ENCODE measurements at places on chromosomes 7 and 10. TPM values are rescaled to one million over a fixed set of nuclear protein-coding genes. Genes with fewer than 3 reads are reported as not detected.

Gene TMEM229A
- not detected for total RNA-seq

- peak overlapping the region; percentile 46 for H3K4me3 ChIP-seq
- peaks cover 9% of the 10 kb centered on the region for H3K36me3 ChIP-seq
- H3K4me1 ChIP-seq = peaks cover 56% of the 10 kb centered on the region
- H3K27ac ChIP-seq = peak overlapping the region; percentile 65
- H3K27me3 ChIP-seq = no peaks in the 10 kb centered on the region
- no peak for DNase-seq
Measured at GRCh38 chr10:35341521-35341920, 5.2 kb downstream of the CCNY start.

DNA sequence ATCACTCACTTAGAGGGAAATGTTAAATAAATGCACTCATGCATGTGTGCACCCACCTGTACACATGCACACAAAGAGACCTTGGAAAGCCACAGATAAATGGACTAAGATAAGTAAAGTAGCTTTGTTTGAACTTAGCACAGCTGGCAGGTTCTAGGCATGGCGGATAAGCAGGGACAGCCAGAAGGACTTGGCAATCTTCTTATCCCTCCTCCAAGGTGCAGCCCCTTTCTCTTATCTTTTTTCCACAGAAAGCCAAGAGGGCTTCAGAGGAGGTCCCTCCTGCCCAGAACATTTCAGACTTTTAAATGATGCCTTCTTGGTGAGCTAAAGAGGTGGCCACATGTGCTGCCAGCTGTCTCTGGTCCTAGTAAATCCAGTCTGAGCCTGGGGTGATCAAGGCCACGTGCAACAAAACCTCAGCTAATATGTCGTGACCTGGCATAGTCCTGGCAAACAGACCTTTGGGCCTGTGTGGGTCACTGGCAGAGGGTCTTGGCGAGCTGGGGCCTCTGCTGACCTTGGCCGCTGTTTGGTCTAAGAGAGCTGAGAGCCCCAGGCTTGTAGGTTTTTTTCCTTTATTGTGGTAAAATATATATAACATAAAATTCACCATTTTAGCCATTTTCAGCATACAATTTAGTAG is 43.2 kb upstream of the SLC35B4 start:
- no peak overlapping the region for H3K4me3 ChIP-seq
- no peak for DNase-seq
- peaks cover 6% of the 10 kb centered on the region for H3K27me3 ChIP-seq
- no peaks in the 10 kb centered on the region for H3K36me3 ChIP-seq

- H3K27ac ChIP-seq = no peak overlapping the region
- H3K4me3 ChIP-seq = no peak overlapping the region
- no peaks in the 10 kb centered on the region for H3K36me3 ChIP-seq
- no peaks in the 10 kb centered on the region for H3K27me3 ChIP-seq
Measured at GRCh38 chr7:83996879-83997278, 197.7 kb downstream of the SEMA3A start.

GRCh38 chr10:118106426-118106825 is 59.7 kb upstream of the RAB11FIP2 start:
- H3K36me3 ChIP-seq = peaks cover 2% of the 10 kb centered on the region
- no peak overlapping the region for H3K27ac ChIP-seq
- H3K4me1 ChIP-seq = peaks cover 12% of the 10 kb centered on the region
- no peak for DNase-seq
- no peak overlapping the region for H3K4me3 ChIP-seq

Gene CCDC146
- 9.9 TPM for total RNA-seq

Gene CYP26C1
- not detected for total RNA-seq

GRCh38 chr10:112515852-112516251 is 68.8 kb downstream of the VTI1A start:
- H3K4me1 ChIP-seq = no peaks in the 10 kb centered on the region
- peaks cover 22% of the 10 kb centered on the region for H3K36me3 ChIP-seq
- H3K27ac ChIP-seq = no peak overlapping the region
- H3K4me3 ChIP-seq = no peak overlapping the region
- no peaks in the 10 kb centered on the region for H3K27me3 ChIP-seq

GRCh38 chr7:112206991-112207592 is 597 bp downstream of the ZNF277 start:
- H3K27me3 ChIP-seq = peaks cover 27% of the 10 kb centered on the region
- peaks cover 22% of the 10 kb centered on the region for H3K4me1 ChIP-seq
- H3K27ac ChIP-seq = peak overlapping the region; percentile 89
- DNase-seq = no peak
- peaks cover 1% of the 10 kb centered on the region for H3K36me3 ChIP-seq
- H3K4me3 ChIP-seq = peak overlapping the region; percentile 93

GRCh38 chr7:73891178-73891885 is 30.4 kb downstream of the TMEM270 start:
- peaks cover 7% of the 10 kb centered on the region for H3K4me1 ChIP-seq
- H3K36me3 ChIP-seq = no peaks in the 10 kb centered on the region
- H3K27ac ChIP-seq = peak overlapping the region; percentile 52
- DNase-seq = no peak

GRCh38 chr10:71797533-71798307 is 24.4 kb upstream of the VSIR start:
- H3K4me3 ChIP-seq = peak overlapping the region; percentile 56
- no peaks in the 10 kb centered on the region for H3K36me3 ChIP-seq

- peaks cover 7% of the 10 kb centered on the region for H3K27me3 ChIP-seq
- H3K36me3 ChIP-seq = no peaks in the 10 kb centered on the region
Measured at GRCh38 chr7:157090485-157091165, 48.1 kb upstream of the UBE3C start.

Gene HABP2
- total RNA-seq = not detected

- H3K27ac ChIP-seq = no peak overlapping the region
- DNase-seq = no peak
- peaks cover 9% of the 10 kb centered on the region for H3K4me1 ChIP-seq
- H3K4me3 ChIP-seq = peak overlapping the region; percentile 82
- H3K36me3 ChIP-seq = peaks cover 2% of the 10 kb centered on the region
Measured at GRCh38 chr7:30133736-30134610, 813 bp upstream of the MTURN start.

- no peak for DNase-seq
- peaks cover 19% of the 10 kb centered on the region for H3K36me3 ChIP-seq
Measured at GRCh38 chr10:98172073-98172472, 37.6 kb downstream of the R3HCC1L start.

Gene CCDC136
- 14.5 TPM for total RNA-seq

DNA sequence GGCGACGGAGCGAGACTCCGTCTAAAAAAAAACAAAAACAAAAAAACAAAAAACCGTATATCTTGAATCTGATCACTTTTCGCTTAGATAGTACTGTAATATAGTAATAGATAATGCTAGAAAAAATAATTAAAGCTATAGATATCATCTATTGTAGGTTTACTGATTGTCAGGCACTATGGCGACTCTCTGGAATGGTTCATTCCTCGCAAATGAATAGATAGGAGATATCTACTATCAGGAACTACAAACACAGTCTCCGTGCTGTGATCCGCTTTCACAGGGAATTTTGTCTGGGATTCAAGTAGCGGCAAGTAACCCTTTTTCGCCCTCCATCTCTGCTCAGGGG is 342 bp upstream of the MEIG1 start:
- H3K4me1 ChIP-seq = peaks cover 26% of the 10 kb centered on the region
- H3K27me3 ChIP-seq = no peaks in the 10 kb centered on the region
- no peak for DNase-seq
- H3K27ac ChIP-seq = peak overlapping the region; percentile 95

Gene PHYHIPL
- not detected for total RNA-seq

GRCh38 chr10:34824870-34825269 is 9.8 kb upstream of the PARD3 start:
- H3K36me3 ChIP-seq = no peaks in the 10 kb centered on the region
- no peaks in the 10 kb centered on the region for H3K4me1 ChIP-seq
- H3K27ac ChIP-seq = no peak overlapping the region
- H3K4me3 ChIP-seq = no peak overlapping the region
- DNase-seq = no peak

DNA sequence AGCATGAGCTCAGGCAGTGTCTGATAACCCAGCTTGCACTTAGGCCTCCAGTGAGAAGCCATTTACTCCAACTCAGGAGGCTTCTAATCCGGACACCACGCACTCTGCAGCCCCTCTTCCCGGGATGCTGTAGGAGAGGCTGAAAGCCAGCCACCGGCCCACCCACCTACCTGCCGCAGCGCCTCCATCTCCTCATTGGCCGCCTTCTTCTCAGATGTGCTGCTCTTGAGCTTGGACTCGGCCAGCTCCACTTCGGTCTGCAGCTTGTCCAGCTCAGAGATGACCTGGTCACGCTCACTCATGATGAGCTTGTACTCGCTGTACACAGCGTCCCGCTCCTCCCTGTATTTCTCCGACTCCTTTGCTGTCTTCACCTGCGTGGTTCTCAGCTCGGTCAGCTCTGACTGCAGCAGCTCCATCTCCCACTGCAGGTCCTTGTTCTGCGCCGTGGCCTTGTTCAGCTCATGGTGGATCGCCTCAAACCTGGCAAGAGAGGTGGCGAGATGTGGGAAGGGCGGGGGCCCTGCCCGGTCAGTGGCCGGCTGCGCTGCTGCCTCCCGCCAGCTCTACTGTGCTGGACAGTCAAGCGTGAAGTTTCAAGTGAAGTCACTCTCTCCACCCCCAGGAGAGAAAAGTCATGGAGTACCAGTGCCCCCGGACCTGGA is 84.7 kb downstream of the DLG5 start:
- H3K4me1 ChIP-seq = peaks cover 11% of the 10 kb centered on the region
- no peak overlapping the region for H3K27ac ChIP-seq
- no peaks in the 10 kb centered on the region for H3K36me3 ChIP-seq
- no peaks in the 10 kb centered on the region for H3K27me3 ChIP-seq
- H3K4me3 ChIP-seq = no peak overlapping the region

Gene PAX4
- not detected for total RNA-seq

DNA sequence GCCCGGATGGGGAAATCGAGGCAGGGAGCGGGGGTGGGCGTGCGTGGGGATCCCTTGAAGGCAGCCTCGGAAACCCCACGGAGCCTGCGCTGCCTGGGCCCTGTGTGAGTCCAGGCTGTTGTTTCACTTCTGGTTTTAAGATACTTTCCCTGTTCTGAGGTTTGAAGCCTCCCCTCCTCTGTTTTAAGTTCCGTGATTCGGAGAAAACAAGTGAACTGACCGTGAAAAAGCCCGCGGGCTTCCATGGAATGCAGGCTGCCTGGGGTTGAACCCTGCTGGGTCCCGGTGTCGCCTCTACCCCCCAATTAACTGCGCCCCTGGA is 401 bp downstream of the LRRC27 start:
- H3K4me1 ChIP-seq = peaks cover 49% of the 10 kb centered on the region
- DNase-seq = no peak
- no peaks in the 10 kb centered on the region for H3K27me3 ChIP-seq
- H3K27ac ChIP-seq = peak overlapping the region; percentile 77
- peaks cover 22% of the 10 kb centered on the region for H3K36me3 ChIP-seq

GRCh38 chr7:131400681-131401176 is 73.1 kb downstream of the MKLN1 start:
- no peaks in the 10 kb centered on the region for H3K27me3 ChIP-seq
- no peak for DNase-seq
- H3K4me3 ChIP-seq = no peak overlapping the region
- H3K4me1 ChIP-seq = no peaks in the 10 kb centered on the region
- peaks cover 51% of the 10 kb centered on the region for H3K36me3 ChIP-seq

DNA sequence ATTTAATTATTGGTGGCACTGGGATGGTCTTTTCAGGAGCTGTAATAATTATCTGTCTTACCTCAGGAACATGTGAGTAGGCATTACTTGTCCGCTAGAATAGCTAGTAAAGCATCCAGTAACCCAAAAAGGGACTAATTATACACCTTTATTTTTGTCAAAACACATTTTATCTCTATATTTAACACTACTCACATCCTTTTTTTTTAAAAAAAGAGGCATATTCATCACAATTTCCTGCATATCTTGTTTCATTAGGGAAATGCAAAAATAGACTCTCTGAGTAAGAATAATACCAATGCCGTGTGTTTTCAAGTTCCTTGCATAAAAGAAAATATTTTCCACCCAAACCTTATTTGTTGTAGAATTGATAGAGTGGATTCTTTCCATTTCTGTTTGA is 99.5 kb downstream of the VTI1A start:
- no peaks in the 10 kb centered on the region for H3K4me1 ChIP-seq
- no peak for DNase-seq

DNA sequence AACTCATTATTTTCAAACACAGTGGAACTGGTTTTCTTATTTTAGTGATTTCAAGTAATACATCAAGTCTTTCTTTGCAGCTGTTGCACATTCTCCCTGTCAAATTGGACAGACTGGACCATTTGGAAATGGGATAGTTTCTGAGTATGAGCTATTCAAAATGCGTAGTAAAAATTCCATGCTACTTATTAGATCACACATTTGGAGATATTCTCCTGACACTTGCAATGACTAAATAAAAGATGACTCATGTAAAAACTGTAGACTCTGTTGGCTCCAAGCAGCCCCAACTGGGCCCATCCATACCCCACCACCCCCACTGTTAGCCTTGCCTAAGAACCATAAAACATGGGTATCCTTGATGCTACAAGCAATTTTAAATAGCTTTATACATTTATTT is 25.9 kb upstream of the BICC1 start:
- H3K36me3 ChIP-seq = no peaks in the 10 kb centered on the region
- H3K27ac ChIP-seq = no peak overlapping the region
- no peaks in the 10 kb centered on the region for H3K4me1 ChIP-seq
- no peak for DNase-seq

Data from activated naive CD8-positive, alpha-beta T cell treated with anti-CD3 and anti-CD28 coated beads, Interleukin-2, amount 10 ng/mL, durations not matched to agents 7 days and 5 days (primary cell).